Liver (tissue), 10 donors: ENCODE measurements at places on chromosomes 5 and 9.
A peak's percentile ranks its signal among the peaks of the same experiment; 100 is the strongest.

DNA sequence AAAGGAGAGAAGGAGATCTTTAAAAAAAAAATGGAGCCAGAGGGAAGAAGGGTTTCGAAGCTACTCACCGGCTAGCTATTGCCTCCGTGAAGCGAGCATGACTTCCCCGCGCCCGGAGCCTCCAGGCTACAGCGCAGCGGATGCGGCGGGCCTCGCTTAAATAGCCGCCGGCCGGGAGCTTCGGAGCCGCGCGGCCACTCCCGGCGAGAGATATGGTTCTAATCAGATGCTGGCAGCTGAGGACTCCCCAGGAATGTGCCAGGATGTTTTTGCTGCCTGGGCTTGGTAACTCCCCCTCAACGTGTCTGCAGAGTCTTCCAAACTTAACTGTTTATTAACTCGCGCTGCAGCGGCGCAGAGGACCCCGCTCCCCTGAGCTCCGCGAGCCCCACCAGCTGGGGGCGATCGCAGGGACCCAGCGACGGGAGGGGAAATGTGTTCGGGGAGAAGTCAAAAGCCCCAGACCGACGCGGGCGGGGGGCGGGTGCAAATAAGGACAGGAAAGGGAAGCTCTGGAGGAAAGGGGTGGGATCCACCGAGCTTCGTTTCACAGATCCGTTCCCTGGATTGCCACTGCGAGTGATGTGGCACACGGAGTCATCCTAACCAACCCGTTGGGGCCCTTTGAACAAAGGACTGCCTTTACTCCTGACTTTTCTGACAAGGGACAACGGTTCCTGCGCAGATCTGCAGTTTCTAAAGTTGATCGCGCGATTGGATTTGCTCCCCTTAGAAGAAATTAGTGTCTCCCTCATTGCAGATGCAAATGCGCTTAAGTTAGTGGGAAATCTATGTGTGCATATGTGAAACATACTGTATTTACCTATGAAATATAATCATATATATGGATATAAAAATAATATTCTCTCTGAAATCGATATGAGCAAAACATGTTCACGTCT lies at the start of gene DAB2:
TSS of gene DAB2 (minus strand) at position 245 of the 902 bp plus-strand sequence. CDS start 30,660 bp downstream, outside the sequence.
- H3K27ac ChIP-seq: peak within 1 kb of the TSS; percentile 68
- peaks cover 10% of the 10 kb centered on the region for H3K4me1 ChIP-seq
- peak within 1 kb of the TSS; percentile 55 for H3K4me3 ChIP-seq

DNA sequence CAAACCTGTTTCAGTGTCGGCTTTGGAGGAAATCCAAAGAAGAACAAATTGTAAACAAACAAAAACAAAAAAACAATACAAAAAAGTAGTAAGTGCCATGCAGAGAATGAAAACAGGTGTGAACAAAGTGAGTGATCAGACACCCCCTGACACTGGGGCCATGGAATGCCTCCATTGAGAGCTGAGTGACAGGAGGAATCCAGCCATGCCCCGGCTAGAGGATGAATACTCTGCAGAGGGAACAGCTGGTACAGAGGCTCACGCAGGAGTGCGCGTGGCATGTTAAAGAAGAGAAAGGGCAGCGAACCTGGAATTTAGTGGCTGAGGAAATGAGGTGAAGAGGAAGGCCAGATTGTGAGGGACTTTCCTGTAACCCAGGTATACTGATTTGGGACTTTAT lies 15.5 kb upstream of the CCNJL start:
- H3K27me3 ChIP-seq: no peaks in the 10 kb centered on the region
- H3K4me1 ChIP-seq: no peaks in the 10 kb centered on the region
- H3K4me3 ChIP-seq: no peak overlapping the region

DNA sequence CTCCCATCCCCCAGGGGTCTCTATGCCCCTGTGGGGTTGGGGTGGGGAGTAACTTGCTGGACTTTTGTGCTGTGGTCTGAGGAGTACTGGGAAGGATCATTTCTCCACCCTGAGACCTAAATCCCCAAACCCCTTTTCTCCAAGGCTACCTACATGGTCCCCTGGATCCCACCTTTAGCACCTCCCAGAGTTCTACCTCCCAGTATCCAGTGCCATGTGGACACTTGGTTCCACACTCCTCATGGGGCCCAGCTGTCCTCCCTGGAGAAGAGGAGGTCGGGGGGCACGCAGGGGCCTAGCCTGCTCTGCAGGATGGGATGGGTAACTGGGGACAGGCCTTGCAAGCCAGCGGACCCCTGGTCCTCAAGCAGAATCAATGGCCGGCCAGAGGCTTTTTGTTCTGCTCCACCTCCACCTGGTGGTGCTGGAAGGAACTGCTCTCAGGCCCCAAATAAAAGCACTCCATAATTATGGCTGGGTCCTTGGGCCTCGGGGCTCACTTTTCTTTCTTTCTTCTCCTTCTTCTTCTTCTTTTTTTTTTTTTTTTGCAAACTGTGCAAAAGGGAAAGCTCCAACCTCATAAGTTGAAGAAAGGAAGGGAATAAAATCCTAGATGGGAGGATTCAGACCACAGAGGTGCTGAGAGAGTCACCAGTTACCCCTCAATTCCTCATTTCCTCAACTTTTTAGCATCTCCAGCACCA lies 68.4 kb downstream of the PSD2 start:
- no peak overlapping the region for H3K4me3 ChIP-seq
- no peaks in the 10 kb centered on the region for H3K27me3 ChIP-seq
- peaks cover 11% of the 10 kb centered on the region for H3K4me1 ChIP-seq
- DNase-seq: peak; percentile 66
- no peaks in the 10 kb centered on the region for H3K36me3 ChIP-seq

DNA sequence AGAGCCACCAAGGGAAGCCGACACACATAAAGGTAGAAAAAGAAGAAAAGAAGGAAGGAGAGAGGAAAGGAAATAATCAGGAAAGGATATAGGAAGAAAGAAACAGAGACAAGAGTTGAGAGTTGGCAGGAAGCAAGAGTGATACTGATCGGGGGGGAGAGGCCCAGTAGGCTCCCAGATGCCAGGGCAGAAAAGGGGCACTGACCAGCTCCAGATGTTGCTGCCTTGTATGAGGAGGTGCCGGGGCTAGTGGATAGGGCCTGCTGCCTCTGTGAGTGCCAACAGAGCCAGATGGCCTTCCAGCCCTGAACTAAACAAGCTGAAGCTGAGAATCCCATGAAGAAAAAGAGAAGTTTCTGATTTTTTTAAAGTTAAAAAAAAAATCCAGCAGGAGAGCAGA lies 82.0 kb upstream of the TRIM32 start:
- H3K27ac ChIP-seq: no peak overlapping the region
- H3K36me3 ChIP-seq: no peaks in the 10 kb centered on the region
- DNase-seq: no peak
- no peaks in the 10 kb centered on the region for H3K27me3 ChIP-seq

DNA sequence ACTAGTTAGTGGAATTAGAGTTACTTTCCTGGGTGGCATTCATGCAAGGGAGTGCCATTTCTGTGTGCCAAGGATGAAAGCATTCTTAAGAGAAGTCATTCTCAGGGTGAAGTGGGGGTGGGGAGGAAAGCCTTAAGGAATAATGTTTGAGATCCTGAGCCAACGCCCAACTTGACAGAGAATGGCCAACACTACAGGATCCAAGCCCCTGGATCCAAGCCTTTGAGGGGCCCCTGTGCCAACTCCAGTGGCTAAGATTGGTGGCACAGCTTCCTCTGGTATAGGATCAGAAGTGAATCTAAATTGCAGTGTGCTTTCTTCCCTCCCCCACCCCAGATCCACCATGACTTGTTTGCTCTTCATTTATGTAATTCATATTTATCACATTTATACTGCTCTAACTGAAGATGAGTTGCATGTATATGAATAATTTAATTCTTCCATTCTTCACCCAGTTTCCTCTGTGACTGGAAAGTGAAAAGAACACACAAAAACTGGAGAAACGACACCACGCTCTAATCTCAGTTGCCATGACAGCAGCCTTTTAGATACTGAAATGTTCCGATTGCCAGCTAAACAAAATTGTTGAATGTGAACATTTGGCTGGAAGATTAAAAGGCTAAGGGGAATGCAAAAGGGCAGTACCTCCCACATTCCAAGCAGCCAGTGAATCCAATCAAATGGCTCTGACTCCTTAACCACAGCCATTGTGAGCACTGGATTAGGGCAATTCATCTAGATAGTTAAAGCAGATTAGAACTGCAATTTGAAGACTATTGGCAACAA lies 4.5 kb downstream of the ZNF608 start:
- H3K4me1 ChIP-seq: peaks cover 32% of the 10 kb centered on the region
- H3K27me3 ChIP-seq: no peaks in the 10 kb centered on the region
- no peak overlapping the region for H3K27ac ChIP-seq
- H3K36me3 ChIP-seq: no peaks in the 10 kb centered on the region
